ENCODE measurements at places on chromosomes 2 and 18.

DNA sequence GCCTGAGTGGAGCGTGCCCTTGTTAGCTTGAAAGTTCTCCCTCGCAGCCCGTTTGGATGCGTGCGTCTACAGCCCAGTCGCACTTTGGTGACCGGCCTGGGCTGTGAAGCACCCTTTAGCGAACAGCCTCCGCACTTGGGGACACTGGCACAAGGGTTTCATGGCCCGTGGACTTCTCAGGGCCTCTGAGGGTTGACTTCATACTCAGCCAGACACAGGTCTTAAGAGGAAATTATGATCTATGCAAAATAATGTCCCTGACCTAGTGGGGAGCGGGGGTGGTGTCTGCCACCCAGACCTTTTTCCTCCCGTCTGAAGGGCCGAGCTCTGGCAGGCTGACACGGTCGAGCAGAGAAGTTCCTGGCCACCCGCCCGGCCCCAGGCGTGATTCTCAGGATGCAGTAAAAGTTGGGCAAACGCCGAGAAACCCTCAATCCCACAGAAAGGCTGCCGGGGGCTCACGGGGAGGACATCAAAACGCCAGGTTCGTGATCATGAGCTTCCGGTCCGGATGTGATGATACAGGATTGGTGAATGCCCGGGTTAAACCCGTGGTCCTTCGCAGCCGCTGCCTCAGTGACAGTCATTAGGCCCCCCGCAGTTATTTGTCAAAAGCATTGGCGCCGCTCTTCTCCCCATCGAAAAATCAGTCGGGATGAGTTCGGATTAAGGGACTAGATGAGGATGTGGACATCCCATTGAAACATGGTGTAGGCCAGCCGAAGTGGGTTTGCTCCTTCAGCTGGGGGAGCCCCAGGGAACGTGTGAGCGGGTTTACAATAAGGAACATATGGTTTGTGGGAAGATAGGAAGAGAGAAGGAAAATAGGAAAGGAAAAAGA is 3.6 kb upstream of the PAX3 start:
- no peak for DNase-seq

- no peak for DNase-seq
These were observed 48.2 kb downstream of the TWIST2 start for GRCh38 chr2:238895891-238896600.

GRCh38 chr2:127485051-127485693 is 41.1 kb downstream of the IWS1 start:
- no peak for DNase-seq

- DNase-seq, result no peak
These were observed 71.6 kb downstream of the SDC1 start for GRCh38 chr2:20153131-20153851.

- DNase-seq, result no peak
These were observed 67.5 kb downstream of the MYO1B start for GRCh38 chr2:191312662-191313061.

GRCh38 chr2:149732001-149732685 is 144.6 kb upstream of the MMADHC start:
- no peak for DNase-seq

- DNase-seq, result no peak
These were observed 1045.8 kb downstream of the CNTNAP5 start for GRCh38 chr2:125070726-125071505.

GRCh38 chr2:28185891-28186290 is 206.8 kb upstream of the FOSL2 start:
- no peak for DNase-seq

DNA sequence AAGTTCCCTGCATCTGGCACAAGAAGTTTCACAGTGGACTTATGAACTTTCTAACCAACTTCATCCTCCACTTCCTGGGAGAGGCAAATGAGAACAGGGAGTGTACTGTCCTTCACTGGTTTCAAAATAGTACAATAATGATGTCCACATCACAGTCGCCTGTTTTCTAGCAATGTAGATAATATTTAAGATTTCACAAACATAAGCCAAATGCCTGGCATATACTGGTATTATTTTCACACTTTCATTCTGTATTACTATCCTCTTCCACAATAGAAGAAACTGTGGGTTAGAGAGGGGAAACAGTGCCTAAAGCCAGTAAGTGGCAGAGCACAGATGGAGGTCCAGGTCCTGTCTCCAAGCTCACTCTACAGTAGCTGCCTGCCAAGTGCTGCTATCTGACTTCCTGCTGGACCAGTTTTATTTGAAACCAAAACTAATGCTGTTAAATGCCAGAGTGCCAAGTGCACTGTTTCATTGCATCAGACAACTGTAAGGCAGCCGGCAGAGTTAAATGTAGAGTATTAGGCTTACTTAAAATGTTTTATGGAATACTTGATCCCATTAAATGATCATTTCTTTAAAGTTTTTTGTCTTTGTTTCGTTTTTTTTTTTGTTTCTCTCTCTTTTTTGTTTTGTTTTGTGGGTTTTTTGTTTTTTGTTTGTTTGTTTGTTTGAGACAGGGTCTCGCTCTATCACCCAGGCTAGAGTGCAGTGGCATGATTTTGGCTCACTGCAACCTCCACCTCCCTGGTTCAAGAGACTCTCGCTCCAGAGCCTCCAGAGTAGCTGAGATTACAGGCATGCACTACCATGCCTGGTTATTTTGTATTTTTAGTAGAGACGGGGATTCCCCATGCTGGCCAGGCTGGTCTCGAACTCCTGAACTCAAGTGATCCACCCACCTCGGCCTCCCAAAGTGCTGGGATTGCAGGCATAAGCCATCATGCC is 15.1 kb downstream of the COBLL1 start:
- DNase-seq, result no peak

- DNase-seq, result no peak
These were observed 753.9 kb downstream of the RNF144A start for GRCh38 chr2:7670905-7671641.

DNA sequence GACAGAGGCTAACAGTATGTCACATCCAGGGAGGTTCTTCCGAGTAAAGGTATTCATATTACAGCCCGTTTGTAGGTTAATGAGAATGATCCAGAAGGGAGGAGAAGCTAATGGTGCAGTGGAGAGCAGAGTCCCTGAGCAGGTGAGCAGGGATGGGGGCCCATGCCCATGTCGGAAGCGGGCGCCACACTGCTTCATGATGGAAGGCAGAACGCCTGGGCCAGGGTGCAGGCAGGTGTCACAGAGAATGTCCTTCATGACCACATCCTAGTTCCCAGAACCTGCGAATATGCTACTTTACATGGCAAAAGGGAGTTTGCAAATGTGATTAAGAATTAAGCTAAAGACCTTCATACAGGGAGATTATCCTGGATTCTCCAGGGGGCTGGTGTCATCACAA is 4.0 kb downstream of the HES6 start:
- DNase-seq, result no peak

- no peak for DNase-seq
These were observed 65.6 kb downstream of the COL5A2 start for GRCh38 chr2:189113963-189114362.

DNA sequence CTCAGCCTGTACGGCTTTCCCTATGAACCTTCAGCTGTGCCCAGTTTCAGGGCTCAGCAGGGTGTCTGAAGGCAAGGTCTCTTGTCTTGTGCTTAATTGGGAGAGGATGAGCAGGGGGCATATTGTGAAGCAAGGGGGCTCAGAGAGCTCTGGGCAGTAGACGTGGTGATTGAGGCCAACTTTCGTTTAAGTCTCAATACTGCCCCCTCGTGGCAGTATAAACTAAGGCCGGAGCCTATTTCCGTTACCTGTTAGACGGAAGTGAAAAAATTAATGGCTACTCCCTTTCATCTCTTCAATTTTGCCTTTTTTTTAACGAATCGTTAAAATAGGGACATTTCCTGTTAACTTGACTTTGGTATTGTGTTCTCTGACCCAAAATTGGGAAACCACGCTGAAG is 193.4 kb downstream of the TDRD15 start:
- peak; percentile 30 for DNase-seq

GRCh38 chr18:78804206-78805030 is 175.2 kb upstream of the SALL3 start:
- no peak for DNase-seq

DNA sequence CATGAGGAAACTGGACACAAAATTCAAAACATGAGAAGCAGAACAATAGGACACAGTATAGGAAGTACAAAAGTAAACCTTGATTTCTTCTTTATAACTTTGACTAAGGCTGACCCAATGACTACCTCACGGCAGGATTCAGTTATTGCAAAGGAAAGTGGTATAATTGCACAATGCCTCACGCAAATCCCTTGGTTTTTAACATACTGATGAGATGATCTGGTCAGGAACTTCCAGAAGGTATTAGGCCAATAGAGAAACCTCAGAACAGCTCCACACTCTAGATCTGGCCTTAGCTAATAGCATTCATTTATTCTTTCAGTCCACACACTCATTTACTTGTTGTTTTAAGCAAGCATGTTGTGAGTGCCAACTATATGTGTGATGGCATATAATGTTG is 1526.9 kb upstream of the ACVR2A start:
- no peak for DNase-seq

DNA sequence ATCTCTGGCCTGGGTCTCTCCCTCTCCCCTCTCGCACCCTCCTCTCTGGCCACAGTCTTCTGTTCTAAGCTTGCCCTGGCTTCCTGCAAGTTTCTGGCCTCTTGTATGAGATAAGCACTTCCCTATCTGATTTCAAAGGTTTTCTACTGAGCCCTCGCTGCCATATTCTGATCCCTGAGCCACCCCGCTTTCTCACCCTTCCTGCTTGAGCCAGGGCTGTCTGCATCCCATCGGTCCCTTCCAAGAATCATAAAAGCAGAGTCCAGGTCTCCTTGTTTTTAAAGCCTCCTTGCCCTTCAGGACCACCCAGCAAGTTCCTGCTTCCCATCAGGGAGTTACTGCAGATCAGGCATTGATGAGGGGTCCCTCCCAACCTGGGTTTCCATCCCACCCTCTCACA is 110.2 kb downstream of the PRKCE start:
- no peak for DNase-seq

DNA sequence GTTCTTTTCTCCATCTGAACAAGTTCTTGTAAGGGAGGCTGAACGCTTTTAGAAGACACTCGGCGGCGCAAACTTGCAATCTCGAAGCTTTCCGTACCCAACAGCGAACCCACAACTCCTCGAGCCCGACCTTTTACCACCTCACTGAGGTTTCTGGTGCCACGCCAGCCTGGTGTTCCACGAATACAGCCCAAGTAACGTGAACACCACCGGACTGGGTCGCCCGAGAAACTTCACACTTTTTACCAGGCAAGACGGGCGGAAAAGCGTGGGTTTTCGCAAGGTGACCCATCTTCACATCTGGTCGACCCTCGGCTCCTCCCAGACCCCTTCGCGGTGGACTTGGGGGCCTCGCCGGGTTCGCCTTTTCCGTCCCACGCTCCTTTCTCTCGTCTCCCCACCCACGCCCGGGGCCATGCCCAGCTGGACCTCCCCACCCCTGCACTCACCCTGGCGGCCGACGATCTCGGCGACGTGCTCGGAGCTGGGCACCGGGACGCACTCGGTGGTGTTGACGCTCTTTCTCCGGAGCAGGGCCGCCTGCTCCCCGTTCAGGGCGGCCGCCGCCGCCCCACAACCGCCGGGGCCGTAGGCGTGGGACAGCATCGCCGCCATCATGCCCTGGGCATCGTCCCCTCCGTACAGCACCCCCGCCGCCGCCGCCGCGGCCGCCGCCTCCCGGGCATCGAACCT is 1.2 kb downstream of the MEX3C start:
- peak; percentile 72 for DNase-seq

- DNase-seq, result no peak
These were observed 136.6 kb downstream of the SPAG16 start for GRCh38 chr2:213420828-213421385.

DNA sequence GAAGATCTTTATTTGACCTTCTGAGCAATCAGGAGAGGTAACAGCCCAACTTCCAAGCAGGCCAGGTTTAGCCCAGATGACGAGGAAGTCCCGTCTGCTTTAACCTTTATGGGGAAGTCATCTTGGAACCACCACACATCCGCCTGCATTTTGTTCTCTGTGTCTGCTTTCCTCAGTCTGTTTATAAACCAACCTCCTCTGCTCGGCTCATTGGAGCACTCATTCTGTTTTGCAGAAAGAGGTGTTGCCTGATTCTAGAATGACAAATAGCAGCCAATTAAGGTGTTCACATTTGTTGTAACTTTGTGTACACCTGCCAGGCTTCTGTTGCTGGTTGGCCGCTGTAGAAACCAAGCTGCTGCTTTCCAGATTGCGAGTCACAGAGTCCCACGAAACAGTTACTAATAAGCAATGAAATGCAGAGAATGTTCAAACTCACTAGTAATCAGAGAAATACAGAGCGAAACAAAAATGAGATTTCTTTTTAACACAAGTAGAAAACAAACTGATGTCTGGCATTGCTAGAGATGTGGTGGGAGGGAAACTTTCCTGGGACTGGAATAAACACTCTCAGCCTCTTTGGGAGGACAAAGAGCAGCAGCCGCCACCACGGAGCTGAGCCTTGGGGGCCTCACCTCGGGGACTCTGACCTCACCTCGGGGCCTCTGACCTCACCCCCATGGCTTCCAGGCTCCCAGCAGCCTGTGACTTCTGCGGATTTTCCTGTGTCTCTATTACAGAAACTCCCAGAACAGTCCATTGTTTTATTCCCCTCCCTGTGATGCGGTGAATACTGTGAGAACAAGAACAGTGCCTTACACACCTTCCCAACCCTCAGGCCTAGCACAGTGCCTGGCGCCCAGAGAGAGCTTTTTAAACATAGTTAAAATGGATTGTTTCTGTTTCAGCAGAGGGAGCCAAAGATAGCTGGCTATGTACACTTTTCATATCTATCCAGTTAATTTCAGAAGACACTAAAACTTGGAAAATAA is 64.0 kb downstream of the MBP start:
- peak; percentile 48 for DNase-seq

DNA sequence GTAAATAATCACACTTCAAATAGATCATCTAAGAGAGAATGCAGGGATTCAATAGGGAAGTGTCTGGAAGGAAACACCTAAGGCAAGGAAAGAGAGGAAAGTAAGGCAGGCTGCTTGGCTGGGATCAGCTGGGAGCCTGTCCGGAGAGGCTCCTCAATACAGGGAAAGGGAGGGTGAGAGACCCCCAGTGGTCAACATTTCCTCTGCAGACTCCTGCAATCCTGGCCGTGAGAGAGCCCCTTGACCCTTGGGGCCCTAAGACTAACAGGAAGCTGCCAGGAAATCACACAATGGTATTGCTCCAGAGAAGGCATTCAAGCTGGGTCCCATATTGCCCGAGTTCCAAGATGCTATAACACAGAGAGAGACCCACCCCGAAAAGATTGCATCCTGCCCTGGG is 549.4 kb downstream of the NYAP2 start:
- DNase-seq, result no peak

DNA sequence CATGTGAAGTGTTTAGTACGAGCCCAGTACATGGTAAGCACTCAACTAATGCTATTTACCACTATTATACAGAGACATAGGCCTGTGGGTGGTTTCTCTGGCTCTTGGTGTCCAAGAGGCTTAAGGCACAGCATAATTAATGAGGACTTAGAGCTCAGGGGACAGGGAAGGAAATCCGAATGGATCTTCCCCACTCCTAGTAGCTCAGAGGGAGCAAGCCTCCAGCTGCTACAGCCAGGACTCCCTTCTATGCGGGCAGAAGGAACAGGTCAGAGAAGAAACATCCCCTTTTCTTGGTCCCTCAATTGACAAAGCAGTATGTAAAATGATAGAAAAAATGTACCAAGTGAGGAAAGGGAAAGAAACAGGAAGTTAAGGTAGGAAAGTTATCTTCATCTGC is 261.3 kb upstream of the STON1 start:
- no peak for DNase-seq

GRCh38 chr2:59177748-59178147 is 936.6 kb upstream of the FANCL start:
- no peak for DNase-seq

- peak; percentile 46 for DNase-seq
These were observed 13.1 kb upstream of the MLPH start for GRCh38 chr2:237473878-237474441.

Measured in activated T-cell treated with anti-CD3 and anti-CD28 coated beads, Interleukin-2, amount 50 U/mL, for 48 hours (primary cell).